Substantia nigra (tissue), 51 donors: ENCODE measurements at places on chromosomes 6 and 20.

GRCh38 chr6:36623547-36624459, 29.6 kb downstream of the SRSF3 start:
- DNase-seq = peak; percentile 79

GRCh38 chr6:142485256-142485655, 183.4 kb downstream of the ADGRG6 start:
- no peak for DNase-seq

- DNase-seq = no peak
Measured at GRCh38 chr6:33206027-33206863, 1.8 kb downstream of the HSD17B8 start.

DNA sequence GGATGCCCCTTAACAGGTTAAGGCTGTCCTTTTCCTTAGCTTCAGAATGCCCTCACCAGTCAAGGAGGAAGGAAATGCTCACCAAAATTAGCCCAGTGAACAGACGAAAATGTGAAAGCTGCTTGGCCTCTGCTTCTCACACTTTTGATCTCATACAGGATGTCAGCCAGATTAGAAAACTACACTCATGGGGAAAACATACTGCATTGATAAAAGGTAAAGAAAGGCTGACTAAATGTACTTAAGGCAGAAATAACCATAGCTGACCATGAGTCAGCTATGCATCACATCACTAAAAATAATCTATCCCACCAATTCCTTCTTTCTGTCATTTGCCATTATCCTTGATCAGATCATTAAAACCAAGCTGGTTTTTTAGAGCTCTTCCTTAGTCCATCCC, 198.4 kb upstream of the TENT5A start:
- DNase-seq = no peak

GRCh38 chr20:37406010-37406998, 60.4 kb downstream of the SRC start:
- peak; percentile 36 for DNase-seq

DNA sequence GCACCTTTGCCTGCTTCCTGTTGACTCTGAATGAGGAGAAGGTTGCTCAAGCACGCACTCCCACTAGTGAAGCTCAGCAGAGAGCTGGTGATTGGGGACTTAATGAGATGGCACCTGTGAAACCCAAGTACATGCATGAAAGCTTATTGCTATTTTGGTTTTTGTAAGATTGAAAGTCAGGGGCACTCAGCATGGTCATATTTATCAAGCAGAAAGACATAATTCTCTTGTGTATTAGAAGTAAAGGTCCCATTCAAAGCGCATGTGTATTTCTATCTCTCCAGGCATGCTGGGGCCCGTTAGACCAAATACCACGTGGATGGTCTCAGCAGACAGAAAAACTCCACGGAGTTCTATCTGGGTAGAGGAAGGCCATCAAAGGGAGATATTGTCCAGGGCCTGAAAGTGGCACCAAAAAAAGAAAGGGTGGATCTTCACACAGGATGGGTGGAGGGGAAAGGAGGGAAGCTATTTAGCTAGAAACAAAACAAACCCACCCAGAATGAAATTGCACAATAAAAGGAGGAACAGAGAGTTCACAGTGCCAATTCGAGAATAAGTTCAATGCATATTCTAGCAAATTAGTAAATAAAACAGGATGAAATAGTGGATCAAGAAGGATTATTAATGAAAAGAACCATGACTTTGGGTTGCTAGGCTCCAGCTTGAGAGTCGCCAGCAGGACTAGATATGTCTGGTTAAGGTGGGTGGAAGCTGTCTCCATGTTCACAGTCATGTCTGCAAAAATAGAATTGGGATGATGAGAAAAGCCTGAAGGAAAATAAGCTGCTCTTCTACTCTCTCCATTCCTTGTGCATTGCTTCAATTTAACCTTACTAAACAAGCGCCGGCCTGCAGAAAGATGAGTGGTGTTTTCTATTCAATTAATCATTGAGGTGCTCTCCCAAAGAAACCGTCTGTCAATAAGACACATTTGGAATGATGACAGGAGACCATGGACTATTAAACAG, 224.9 kb upstream of the DTNBP1 start:
- no peak for DNase-seq

DNA sequence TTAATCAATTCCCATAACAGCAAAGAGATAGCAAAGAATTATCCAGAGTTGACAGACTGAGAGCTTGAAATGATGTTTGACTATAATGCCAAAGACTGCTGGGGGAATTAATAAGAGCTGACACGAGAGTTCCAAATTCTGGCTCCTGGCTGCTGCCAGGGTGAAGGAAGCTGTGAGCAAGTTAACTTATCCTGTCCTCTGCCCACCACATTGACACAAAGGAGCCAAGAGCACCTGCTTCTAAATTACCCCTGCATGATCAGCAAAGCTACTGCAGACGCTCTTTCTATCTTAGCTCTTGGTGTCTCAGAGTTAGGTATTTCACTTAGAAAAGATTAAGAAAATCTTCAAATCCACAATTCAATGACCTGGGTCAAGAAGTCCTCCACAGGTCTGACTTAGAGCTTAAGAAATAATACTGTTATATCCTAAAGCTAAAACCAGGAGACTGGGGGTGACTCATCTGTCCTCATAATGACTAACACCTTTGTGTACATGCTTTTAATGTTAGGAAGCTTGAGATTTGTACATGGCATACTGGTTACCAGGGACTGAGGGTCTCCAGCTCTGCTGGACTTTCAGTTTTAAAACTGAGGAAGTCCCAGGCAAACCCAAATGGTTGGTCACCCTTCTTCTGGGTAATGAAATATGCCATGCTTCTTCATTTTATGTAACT, 13.2 kb upstream of the FRK start:
- DNase-seq = no peak

DNA sequence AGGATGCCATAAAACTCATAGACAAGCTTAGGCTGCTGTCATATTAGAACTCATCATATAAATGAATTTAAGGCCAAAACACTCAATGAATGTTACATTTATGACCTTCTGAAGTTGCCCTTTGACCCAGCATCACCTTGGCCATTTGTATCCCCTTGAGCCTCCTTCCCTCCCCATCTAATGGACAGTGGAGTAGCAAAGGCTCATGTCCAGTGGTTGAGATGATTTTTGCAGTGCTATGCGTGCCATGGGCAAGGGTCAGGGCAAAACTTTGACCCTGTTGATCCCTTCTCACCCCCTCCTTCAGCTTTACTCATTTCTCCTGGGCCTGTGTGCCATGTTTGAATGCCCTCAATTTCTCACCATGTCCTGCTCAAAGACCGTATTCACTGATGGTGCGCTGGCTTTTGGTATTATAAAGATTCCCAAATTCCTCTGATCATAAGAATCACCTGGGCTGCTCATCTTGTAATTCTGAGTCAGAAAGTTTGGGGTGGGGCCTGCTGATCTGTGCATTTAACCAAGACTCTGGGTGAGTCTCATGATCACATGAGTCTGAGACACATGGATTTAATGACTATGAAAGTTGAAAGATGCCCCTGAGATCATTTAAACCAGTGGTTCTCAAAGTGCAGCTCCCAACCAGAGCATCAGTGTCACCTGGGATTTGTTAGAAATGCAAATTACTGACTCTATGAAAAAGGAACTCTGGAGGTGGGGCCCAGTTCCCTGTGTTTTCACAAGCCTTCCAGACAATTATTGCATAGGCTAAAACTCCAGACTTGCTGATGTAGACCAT, 57.5 kb upstream of the IL20RA start:
- DNase-seq = no peak

DNA sequence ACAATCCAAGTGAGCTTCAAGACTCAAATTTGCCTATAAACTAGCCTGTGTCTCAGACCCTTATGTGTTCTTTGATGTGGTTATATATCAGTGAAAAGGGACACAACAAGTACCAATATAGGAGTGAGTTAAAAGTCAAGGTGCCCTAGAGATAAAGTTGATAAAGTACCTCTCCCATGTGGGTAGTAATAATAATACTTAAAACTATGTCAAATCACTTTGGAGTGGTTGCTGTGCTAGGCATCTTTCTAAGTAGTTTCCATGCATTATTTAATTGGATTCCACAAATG, 100.4 kb downstream of the BMP5 start:
- DNase-seq = no peak

DNA sequence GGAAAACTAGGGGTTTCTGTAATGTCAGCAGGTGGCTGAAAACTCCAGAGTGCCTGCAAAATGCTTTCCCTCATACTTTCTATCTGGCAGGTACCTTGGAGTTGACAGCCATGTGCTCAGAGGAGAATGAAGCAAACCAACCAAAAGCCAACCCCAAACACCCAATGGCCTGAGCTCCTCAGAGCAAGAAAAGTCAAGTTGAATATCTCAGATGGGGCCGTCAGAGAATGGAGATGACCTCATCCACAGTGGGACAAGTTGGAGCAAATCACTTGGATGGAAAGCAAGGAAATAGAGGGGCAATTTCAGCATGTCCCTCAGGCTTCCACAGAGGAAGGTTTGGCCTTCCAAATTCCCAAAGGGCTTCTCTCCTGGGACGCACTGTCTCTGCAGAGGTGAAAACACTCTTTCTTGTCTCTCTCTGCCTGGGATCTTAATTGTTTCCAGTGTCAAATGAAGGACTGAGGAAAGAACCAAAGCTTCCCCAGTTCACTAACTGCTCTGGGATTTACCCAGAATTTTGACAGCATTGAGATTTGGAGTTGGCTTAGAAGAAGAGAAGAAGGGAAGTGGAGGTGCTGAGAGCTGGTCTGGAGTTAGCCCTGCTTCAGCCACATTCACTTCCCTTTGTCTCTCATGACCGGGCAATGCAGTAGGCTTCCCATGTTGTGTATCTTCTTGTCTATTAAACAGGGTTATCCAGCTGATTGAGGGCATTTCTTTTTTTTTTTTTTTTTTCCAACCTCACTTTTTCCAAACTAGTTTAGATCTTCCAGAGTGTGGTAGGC, 42.2 kb downstream of the PRND start:
- no peak for DNase-seq

- DNase-seq = peak; percentile 5
Measured at GRCh38 chr20:815914-816606, 17.5 kb upstream of the FAM110A start.

DNA sequence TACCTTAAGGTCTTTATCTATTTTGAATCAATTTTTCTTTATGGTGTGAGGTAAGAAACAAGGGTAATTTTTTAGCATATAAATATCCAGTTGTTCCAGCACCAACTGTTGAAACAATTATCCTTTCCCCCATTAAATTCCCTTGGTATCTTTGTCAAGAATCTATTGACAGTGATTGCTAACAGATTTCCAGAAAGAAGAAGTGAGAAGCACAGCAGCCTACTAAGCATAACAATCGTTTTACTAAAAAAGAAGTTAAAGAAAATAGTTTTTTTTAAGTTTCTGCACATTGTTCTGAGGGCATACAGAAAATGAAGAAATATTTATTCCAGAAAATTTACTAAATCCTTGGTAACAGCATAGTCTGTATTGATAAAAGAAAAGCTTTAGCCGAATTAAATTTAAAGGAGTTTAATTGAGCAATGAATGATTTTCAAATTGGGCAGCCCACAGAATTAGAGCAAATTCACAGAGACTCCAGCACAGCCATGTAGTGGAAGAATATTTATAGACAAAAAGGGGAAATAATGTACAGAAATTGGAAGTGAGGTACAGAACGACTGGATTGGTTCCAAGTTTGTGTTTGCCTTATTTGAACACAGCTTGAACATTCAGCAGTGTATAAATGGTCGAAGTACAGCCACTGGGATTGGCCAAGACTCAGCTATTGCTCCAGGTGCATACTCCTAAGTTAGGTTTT, 97.9 kb upstream of the UST start:
- no peak for DNase-seq

DNA sequence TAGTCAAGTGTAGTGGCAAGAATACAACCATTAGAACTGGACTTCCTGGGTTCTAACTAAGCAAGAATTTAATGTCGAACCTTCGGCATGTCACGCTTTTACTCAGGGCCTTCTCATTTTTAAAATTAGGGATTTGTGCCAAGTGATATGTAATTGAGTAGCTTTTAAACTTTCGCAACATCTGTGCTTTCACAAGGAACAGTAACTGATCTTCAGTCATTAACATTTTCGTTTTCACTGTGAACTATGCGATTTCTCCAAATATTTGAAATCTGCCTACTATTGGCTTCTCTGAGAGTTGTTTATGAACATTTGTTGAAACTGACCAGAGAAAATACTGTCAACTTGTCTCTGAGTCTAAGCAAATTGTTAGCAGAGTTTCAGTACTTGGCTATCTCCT, 27.6 kb downstream of the GRM1 start:
- DNase-seq = no peak

DNA sequence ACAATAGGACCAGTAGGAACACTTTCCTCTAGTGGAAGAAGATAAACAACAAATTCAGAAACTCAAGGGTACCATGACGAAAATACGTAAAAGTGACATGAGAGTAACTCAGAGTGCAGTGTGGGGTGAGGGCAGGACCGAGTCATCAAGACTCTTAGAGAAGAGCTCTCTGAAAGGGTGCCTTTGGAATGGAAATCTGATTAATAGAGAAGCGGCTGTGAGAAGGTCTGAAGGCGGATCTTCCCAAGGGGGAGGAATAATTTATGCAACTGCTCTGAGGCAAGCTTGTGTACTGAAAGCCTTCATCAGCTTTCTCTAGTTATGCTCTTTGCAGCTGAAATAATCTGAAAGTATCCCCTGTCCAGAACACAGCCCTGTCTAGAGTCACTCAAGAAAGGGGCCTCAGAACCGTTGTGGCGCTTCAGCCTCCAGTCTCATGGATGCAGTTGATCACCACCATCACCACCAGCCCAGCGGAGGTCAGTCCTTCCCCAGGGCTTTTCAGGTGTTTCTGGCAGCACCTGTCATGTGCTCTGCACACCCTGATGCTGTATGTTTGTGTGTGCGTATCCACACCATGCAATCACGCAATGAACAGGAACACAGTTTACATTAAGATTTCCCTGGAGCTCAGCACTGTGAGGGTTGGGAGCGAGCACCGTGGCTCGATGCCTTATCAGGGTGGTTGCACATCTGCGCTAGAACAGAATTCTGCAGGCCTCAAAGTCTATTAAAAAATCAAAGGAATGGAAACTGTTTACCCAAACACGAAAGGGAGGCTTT, 396.5 kb downstream of the SMOC2 start:
- no peak for DNase-seq

DNA sequence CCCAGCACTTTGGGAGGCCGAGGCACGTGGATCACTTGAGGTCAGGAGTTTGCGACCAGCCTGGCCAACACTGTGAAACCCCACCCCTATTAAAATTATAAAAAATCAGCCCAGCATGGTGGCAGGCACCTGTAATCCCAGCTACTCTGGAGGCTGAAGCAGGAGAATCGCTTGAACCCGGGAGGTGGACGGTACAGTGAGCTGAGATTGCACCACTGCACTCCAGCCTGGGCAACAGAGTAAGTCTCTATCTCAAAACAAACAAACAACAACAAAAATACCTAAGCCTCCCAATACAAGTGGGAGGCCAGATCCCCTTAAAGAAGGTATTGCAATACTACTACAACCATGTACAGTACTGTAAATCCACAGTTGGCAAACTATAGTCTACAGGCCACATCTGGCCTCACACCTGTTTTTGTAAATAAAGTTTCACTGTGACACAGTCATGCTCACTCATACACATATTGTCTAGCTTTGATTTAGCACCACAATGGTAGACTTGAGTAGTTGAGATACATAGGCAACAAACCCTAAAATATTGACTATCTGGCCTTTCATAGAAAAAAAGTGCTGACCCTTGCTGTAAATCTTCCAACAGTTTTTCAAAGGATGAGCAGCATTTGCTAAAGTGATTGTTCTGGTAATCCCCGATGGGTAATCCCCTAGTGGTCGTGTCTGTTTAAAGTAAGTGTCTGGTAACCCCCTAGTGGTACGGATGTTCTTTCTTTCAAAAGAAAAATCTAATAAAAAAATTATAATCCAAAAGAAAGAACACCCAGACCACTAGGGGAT, 202.0 kb downstream of the RNGTT start:
- DNase-seq = no peak
